Stimulated activated CD4-positive, alpha-beta T cell treated with anti-CD3 and anti-CD28 coated beads, Interleukin-1b, Interleukin-23, amount 100 ng/mL, for 48 hours (primary cell): ENCODE measurements at places on chromosomes 3 and 15.

- no peak for DNase-seq
Measured at GRCh38 chr3:171986757-171987518, 52.4 kb upstream of the FNDC3B start.

DNA sequence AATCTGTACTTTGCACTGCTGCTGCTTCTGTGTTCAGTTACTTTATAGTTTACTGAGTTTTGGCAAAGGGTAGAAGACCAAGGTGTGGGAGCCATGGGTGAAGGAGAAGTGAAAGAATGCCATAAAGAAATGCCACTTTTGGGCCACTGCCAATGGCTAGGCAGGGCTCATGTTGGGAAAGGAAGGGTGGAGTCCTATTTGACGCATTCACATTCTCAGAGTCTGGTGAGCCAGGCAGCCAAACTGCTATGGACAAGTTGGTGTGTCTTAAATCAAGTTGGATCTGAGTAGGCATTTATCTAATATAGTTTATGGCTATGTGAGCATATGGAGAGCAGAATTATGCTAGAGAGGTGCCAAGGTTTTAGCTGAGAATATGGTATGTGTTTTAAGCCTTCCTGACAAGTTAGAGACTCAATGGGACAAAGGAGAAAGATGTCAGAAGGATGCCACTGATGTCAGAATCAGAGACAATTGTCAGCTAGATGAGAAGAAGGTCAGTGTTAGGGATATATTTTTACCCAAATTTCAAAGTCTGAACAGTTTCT lies 296.1 kb downstream of the AGBL1 start:
- no peak for DNase-seq

GRCh38 chr3:42509111-42509510 lies 6.7 kb downstream of the VIPR1 start:
- DNase-seq = no peak

GRCh38 chr3:169923831-169924230 lies 12.5 kb downstream of the SAMD7 start:
- DNase-seq = no peak

GRCh38 chr3:135982922-135983581 lies 17.5 kb downstream of the PPP2R3A start:
- no peak for DNase-seq

DNA sequence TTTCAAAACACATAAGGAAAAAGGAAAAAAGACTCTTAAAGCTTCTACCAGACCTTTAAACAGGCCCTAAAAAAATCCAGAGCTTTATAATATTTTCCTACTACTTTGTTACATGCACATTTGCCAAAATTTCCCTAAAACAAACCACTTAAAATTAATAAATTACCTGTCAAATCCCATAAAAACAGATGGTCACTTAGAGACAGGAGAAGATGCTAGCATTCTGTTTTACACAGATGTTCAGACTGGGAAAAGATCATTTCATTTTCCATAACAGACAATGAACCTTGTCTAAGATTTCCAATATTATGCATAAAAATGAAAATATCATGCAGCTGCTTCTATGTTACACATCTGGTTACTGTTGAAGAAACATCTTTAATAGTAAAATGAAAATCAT lies 66.6 kb downstream of the SUCLG2 start:
- no peak for DNase-seq

GRCh38 chr3:134511500-134511899 lies 25.6 kb downstream of the CEP63 start:
- DNase-seq = no peak

DNA sequence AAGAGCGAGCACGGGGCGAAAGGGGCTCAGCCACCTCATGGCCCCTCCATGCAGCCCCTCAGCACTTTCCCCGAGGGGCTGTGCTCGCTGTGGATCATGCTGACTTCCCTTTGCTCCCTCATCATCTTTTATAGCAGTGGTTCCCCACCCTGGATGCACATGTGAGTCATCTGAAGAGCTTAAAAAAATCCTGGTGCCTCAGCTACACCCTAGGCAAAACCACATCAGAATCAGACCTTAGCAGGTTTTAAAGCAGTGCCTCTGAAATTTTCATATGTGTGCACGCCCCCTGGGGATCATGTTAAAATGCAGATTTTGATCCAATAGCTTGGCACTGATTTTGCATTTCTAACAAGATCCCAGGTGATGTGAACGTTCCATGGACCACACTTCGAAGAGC lies 50.9 kb downstream of the FEM1B start:
- DNase-seq = no peak

- no peak for DNase-seq
Measured at GRCh38 chr3:143601723-143602484, 246.4 kb downstream of the SLC9A9 start.

DNA sequence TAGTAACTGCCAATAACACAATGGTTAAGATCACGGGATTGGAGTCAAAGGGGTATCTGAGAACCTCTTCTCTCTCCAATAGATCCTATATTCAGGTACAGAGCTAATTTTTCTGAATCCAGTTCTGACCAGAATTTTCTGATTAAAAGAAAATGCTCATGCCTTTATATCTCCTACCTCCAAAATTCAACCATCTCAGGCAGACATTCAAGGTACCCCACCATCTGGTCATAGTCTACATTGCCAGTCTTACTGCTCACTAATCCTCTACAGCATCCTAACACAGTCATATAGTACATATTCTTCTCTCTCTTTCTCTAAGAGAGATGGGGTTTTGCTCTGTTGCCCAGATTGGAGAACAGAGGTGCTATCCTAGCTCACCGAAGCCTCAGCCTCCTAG lies 59.1 kb downstream of the LSAMP start:
- no peak for DNase-seq

GRCh38 chr3:59978979-59979378 lies 929.2 kb upstream of the CFAP20DC start:
- peak; percentile 53 for DNase-seq

- peak; percentile 61 for DNase-seq
Measured at GRCh38 chr3:133851266-133851906, 44.3 kb downstream of the RAB6B start.

DNA sequence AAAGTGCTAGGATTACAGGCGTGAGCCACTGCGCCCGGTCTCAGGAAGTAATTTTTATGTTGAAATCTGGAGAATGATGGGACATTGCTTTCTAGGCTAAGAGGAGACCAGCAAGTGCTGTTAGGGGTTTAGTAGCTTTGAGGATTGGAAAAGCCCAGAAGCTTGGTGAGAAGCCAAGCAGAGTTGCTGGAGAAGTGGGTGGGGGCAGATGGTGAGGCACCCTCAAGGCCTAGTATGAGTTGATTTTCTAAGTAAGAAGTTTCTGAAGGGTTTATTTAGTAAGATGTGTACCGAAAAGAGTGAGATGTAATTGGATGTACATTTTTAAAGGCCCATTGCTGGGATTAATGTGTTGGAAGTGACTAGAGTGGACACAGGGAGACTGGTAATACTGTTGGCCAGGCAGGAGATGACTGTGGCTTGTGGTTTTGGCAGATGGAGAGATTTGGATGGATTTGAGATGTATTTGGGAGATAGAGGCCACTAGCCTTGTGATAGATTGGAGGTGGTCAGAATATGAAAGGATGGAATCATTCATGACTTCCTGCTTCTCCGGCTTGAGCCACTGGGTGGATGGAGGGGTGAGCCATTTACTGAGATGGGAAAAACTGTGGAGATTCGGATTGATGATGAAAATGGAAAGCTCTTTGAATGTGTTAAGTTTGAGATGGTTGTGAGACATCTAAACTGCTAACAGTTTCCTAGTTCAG lies 2.3 kb downstream of the LRRC28 start:
- DNase-seq = peak; percentile 61

DNA sequence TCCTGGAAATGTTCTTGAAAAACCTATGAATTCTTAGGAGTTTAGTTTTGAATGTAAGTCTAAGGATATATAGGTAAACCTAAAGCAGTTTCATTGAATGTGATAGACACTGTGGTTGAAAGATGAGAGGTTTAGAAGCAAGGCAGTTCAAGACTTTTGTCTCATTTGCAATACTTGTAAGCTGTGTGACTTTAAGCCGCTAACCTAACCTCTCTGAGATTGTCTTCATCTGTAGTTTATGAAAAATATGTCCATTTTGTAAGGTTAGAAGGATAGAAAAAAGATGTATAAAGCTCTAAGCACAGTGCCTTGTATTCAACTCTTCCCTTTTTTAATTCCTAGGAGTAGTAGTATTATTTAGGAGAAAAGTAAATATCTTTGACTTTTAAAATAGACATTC lies 306.6 kb upstream of the ARRDC4 start:
- no peak for DNase-seq

GRCh38 chr15:27353856-27354255 lies 382.9 kb downstream of the GABRG3 start:
- no peak for DNase-seq

DNA sequence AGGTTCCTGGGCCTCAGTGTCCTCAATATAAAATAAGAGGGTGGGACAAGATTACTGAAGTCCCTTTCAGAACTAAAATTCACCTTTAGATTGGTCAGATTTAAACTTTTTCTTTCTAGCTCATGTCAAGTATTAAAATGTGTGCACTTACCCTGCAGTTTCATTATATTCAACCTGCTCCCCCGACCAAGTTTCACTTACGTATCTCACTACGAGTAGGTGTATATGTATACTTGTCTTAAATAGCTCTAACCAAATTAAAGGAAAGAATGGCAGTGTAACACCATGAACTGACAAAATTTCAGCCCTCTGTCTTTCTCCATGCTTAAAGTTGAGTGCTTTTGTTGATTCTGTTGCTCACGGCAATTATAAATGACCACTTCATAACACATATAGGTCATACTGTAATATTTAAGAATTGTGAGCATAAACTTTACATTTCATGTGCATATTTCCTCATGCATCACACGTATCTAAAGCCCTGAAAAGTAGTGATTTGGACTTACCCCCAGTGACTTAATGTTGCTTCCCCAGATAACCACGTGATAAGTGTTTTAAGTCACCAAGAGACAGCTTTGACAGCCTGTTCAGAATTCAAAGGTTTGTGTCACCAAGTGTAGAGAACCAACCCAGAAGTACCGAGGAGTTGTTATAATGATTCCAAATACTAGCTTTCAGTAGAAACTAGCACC lies 70.0 kb downstream of the PGPEP1L start:
- DNase-seq = no peak

DNA sequence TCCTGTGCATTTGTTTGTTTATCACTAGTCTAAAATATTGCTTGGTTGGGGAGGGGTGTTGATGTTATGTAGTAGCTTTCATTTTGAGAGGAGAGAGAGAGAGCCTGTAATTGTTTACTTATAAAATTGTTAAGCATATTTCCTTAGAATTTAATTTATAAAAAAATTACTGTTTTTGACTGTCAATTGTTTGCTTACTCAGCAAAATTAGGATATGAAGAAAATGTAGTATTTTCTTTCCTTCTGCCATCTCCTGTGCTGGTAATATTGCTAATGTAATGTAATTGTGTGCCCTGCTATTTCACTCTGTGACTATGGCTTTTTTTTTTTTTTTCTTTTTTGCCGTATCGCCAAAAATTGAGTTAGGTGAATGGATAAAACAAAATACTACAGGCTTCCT lies 3.5 kb downstream of the U2SURP start:
- DNase-seq = no peak

GRCh38 chr3:25442486-25442885 lies 14.4 kb downstream of the RARB start:
- no peak for DNase-seq
